Stimulated activated CD4-positive, alpha-beta T cell treated with anti-CD3 and anti-CD28 coated beads, Interleukin-2, amount 100 ng/mL, for 24 hours (primary cell): ENCODE measurements at places on chromosomes 6 and 20.

DNA sequence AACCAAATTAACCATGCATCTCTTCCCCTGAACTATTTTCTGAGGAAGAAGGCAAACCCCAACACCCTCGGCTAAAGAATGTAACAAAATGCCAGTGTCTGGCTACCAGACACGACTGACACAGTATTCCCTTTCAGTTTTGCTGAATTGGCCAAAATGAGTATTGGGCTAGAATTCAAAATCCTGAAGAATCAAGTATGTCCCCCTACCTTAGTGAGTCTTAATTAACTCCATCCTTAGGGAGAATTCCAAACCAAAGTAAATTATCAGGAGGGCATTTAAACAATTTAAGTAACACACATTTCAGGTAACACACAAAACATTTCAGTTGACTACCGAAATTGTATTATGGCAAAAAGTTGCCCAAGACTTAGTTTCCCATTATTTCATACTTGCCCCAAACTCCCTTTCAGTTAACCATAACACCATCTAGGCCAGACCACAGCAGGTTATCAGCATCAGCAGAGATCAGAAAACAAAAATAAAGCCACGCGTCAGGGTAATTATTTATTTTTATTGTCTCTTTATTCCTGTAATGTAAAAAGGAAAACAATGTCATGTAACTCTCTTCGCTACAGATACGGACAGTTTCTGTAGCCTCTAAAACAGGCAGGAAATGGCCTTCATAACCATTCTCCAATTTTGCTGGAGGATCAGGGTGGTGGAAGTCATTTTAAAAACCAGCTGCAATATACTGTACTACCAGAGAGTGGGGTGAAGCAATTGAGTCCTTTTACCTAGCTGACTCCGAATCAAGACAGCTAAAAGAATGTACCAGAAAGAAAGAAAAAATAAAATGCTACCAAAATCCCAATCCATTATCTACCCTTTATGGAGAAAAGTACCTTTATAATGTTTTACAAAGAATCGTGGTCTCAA is 1.9 kb downstream of the SNX5 start:
- no peak for DNase-seq

- DNase-seq, result no peak
These were observed 11.6 kb upstream of the BPIFB4 start for GRCh38 chr20:33067806-33068205.

- DNase-seq, result no peak
These were observed 61.7 kb upstream of the NUP153 start for GRCh38 chr6:17768388-17768787.

GRCh38 chr20:36875702-36876472 is at the start of gene TLDC2:
TSS of gene TLDC2 (plus strand) at chr20:36876138. CDS start at chr20:36876175, 37 bp downstream.
- no peak for DNase-seq

GRCh38 chr6:157688960-157689599 is 134.0 kb upstream of the SNX9 start:
- no peak for DNase-seq

DNA sequence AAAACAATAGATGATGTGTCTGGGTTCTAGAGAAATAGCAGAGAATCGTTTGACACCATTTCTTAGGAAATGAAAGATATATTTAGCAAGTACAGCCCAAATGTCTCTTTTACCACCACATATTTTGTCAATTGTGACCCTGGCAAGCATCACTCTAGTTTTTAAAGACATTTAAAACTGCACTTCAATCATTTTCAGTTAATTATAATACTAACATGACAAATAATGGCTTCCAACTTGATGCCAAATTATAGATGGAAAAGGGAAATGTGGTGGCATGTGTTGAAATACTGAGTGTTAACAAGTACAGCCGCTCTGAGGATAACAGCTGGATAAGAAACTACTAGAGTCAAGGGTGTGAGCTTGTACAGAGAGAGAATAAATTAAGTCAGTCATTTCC is 648.9 kb downstream of the FRK start:
- DNase-seq, result no peak
